ENCODE measurements at places on chromosomes 3 and 15.

GRCh38 chr3:8980756-8981257, 17.5 kb upstream of the RAD18 start:
- H3K4me1 ChIP-seq, result peaks cover 6% of the 10 kb centered on the region
- H3K27ac ChIP-seq, result no peak overlapping the region
- DNase-seq, result no peak
- H3K36me3 ChIP-seq, result no peaks in the 10 kb centered on the region
- H3K27me3 ChIP-seq, result no peaks in the 10 kb centered on the region

- H3K27me3 ChIP-seq, result no peaks in the 10 kb centered on the region
- H3K27ac ChIP-seq, result no peak overlapping the region
- H3K4me3 ChIP-seq, result no peak overlapping the region
- DNase-seq, result no peak
- peaks cover 95% of the 10 kb centered on the region for H3K36me3 ChIP-seq
- no peaks in the 10 kb centered on the region for H3K4me1 ChIP-seq
Measured at GRCh38 chr3:111936967-111937366, 41.9 kb upstream of the ABHD10 start.

- H3K27me3 ChIP-seq, result peaks cover 2% of the 10 kb centered on the region
- no peak overlapping the region for H3K4me3 ChIP-seq
- H3K4me1 ChIP-seq, result no peaks in the 10 kb centered on the region
- no peak overlapping the region for H3K27ac ChIP-seq
- DNase-seq, result no peak
- no peaks in the 10 kb centered on the region for H3K36me3 ChIP-seq
Measured at GRCh38 chr15:57743424-57743823, 36.9 kb downstream of the POLR2M start.

DNA sequence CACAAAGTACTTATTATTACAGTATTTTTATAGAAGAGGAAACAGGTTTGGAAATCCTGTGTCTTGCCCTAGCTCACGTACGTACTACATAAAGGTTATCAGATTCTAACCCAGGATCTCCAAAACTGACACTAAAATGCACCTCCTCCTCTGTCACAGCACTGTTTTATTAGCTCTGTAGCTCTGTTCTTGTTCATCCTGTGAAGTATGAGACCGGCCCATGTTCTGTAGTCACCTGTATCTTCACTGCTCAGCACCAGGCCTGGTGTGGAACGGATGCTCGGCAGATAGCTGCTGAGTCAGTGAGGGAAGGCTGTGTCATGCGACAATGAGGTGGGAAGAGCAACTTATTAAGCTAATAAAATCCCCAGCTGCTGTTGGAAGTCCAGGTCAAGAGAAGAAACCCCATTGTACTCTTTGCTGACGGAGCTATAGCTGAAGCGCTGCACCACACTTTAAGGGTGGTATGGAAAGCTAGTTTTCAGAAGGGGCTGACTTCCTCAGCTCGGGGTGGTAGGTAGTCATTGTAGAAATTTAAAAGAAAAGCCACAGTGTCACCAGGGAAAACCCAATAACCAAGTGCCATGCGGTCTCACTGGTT, 22.8 kb downstream of the BCL2A1 start:
- no peak overlapping the region for H3K27ac ChIP-seq
- no peaks in the 10 kb centered on the region for H3K36me3 ChIP-seq
- peaks cover 10% of the 10 kb centered on the region for H3K27me3 ChIP-seq
- no peak for DNase-seq
- no peak overlapping the region for H3K4me3 ChIP-seq

DNA sequence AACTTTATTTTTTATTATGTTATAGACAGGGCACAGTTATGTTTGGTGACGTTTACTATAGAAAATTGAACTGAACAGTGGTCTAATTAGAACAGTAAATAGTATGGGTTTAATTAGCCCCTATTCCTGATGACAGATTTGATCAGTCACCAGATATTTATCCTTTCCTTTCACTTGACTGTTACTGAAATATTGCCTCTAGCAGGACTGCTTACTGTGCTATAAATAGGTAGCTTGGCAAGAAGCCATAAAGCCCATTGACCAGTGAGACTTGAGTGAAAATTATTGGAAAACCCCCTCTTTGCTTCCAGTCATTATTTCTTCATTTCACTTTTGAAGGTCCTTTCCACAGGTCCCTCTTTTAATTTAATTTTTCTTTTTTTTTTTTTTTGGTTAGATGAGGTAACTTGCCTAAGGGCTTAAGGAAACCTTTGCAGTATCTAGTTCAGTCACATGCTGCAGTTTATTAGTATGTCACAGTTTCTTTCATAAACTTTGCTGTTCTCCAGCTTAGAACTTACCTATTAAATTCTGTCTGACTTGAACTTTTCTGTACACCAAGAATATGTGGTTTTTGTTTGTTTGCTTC, 115.6 kb downstream of the ADAMTSL3 start:
- H3K4me1 ChIP-seq, result no peaks in the 10 kb centered on the region
- DNase-seq, result no peak
- no peak overlapping the region for H3K4me3 ChIP-seq
- no peaks in the 10 kb centered on the region for H3K36me3 ChIP-seq
- no peaks in the 10 kb centered on the region for H3K27me3 ChIP-seq

- DNase-seq, result no peak
- H3K36me3 ChIP-seq, result peaks cover 4% of the 10 kb centered on the region
- no peaks in the 10 kb centered on the region for H3K27me3 ChIP-seq
- H3K27ac ChIP-seq, result no peak overlapping the region
Measured at GRCh38 chr15:44606740-44607139, 56.7 kb downstream of the SPG11 start.

Measured in neuronal stem cell (in vitro differentiated cells).